ENCODE measurements at places on chromosomes 4 and X.

DNA sequence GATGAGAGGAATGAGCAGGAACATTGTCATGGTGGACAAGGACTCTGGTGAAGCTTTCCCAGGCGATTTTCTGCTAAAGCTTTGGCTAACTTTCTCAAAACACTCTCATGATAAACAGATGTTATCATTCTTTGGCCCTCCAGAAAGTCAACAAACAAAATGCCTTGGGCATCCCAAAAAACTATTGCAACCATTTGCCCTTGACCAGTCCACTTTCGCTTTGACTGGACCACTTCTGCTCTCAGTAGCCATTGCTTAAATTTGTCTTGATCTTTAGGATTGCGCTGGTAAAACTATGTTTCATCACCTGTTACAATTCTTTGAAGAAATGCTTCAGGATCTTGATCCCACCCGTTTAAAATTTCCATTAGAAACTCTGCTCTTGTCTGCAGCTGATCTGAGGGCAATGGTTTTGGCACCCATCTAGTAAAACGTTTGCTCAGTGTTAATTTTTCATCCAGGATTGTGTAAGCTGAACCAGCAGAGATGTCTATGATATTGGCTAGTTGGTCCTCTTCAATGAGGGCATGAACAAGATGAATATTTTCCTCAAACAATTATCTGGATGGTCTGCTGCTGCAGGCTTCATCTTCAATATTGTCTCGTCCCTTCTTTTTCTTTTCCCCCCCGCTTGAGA is 14.8 kb downstream of the TBC1D1 start:
- no peak for DNase-seq

DNA sequence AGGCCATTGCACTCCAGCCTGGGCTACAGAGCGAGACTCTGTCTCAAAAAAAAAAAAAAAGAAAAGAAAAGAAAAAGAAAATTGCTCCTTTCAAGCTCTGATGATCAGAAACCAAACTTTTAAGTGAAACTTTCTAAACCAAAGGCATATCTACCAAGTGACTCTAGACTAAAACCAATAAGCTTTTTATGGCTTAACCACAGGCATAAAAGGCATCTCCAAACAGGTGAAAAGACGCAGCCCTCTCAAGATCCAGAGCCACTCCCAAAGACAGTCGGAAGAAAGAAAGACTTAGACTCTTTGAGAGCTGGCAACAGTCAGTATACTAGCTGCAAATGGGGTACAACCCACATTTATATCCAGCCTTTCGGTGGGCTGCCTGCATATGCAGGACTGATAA is 117.1 kb upstream of the AP1S2 start:
- no peak for DNase-seq

DNA sequence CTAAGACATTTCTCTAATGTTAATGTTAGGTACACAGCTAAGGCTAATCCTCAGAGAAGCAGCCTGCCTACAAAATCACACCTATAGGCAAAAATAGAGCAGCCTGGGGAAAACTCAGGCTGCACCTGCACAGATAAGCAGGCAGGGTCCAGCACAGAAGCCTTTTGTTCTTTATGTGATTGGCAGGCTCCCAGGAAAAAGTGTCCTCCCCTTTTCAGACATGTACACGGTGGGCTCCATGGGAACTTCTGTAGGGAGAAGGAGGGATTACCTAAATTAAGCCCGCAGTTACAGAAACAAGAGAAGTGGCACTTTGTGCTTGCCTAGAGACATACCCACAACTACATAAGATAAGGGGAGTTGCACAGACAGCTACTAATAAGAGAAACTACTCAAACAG is 4.0 kb upstream of the HSPA4L start:
- DNase-seq, result no peak

DNA sequence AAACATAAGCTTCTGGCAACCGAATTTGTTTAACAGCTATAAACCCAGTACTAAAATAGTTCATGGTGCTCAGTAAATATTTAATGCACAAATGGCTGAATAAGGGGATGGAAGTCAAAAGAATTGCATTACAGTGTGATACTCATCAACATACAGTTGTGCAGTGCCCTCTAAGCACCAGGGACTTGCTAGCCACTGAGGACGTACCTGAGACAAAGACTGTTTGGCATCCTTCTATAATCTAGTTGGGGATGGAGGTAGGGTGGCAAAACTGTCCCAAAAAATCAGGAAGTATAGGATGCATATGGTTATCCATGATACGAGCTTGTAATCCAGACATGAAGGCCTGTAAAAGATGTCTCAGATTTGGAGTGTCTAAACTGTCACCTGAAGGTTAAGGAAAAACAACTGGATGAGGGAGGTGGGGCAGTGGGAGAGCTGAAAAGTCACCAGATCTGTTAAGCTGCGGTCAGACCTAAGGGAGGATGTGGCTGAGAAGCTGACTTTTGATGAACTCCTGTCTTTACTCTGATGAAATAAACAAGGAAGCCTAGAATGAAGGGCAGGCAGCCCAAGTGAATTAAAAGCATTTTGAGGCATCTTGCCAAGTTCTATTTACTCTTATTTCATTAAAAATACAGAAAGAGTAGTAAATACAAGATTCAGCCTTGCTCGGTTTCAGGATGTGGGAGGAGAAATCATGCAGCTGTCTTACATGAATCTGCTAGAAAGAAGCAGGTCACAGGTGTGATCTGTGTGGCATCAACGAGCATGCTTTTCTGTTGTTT is 12.0 kb upstream of the CD38 start:
- DNase-seq, result peak; percentile 32

DNA sequence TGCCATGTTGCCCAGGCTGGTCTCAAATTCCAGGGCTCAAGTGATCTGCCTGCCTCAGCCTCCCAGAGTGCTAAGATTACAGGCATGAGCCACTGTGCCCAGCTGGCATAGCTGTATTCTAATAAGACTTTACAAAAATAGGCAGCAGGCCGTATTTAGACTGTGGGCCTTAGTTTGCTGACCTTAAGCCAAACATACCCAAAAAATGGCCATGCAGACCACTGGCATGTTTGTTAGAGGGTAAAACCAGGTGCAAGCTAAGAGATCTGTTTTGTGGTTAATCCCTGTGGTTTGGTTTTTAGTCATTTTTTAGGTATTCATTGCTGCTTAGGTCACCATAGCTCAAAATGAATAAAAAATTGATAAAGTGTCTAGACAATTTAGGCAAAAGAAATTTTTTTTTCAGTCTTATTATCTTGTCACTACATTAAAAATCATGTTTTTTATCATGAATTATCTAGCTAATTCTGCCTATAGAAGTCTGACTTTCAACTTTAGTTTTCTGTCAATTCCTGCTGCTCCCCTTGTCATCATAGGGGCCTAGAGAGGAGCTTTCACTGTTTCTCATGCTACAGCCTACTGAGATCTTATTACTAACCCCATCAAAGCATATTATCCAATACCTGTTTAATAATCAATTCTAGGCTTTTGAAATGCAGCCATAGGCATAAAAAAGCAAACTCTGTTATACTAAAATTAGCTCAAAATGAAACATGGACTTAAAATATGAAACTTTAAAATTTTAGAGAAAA is 7.5 kb upstream of the SPINK2 start:
- no peak for DNase-seq

DNA sequence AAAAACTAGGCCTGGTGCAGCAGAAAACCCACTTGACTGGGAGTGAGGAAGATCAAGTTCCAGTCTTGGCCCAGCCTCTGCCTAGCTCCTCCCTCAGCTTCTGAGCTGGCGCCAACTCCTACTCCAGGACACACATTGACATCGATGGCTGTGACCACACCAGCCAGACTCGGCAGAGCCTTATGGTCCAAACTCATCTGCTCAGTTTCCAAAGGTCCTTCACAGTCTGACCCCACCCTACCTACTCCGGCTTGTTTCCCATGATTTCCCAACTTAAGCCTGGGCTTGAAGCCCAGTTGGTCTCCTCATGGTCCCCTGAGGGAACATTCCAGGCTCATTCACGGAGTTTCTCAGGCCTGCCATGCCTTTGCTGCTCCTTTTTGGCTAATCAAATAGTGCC is 10.1 kb downstream of the ELF4 start:
- no peak for DNase-seq
